OCI-M1 (cell line): ENCODE measurements at places on chromosomes 2 and 18.

DNA sequence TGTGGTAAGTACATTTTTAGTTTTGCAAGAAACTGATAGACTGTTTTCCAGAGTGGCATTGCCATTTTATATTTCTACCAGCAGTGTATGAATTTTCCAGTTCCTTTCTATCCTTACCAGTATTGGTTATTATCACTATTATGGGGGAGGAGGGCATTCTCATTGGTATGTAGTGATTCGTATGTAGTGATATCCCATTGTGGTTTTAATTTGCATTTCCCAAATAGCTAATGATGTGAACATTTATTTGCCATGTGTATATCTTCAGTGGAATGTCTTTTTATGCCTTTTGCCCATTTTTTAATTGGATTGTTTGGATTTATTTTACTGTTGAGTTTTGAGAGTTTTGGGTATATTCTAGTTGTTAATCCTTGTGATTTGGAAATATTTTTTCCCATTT is 16.9 kb downstream of the EIF5B start:
- no peak for DNase-seq

DNA sequence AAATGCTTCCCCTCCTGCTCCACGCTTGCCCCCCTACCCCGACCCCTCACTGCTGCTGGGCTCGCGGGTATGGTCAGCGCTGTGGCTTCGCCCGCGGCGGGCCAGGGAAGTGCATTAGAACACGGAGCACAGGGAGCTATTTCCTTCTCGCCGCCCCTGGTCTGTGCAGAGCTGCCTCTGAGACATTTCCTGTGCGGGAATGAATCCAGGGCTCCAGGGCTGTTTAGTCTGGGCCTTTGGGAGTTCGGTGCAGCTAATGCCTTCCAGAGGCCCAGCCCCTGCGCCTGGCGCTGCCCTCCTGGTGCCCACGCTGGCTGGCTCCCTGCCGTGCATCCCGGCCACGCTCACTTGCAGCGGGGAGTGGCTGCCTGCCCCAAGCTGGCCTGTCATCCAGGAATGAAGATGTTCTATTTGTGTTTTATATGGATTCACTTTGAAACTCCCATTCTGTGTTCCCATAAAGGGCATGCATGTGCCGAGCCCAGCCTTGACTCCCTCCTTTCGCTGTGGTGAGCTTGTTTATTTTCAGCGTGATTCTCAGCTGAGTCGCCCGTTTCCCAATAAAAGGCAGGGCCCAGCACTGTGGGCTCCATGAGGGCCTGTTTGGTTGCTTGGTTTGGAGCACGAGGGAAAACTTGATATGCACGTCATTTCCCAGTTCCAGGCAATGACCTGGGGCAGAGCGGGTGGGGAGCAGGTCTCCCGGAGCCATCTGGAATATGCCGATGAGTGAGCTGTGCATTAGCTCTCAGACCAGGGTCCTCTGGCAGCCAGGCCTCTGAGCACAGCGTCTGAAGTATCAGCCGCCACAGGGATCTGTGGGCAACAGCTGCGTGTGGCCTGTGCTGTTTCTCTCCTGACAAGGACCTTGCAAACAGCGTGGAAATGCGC is 42.7 kb downstream of the SH3RF3 start:
- DNase-seq = no peak

DNA sequence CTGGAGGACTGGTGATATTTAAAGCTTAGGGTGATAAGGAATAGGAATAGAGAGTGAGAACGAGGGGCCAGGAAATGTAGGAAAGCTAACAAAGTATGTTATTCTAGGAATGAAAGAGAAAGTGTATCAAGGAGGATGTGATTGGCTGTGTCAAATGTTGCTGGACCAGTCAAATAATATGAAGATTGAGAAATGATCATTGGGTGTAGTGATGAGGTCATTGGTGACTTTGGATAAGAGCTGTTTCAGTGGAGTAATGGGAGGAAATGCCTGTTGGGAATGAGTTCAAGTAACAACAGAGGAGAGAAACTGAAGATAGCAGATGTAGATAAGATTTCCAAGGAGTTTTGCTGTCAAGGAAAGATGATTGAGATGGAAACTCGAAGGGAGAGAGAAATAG is 74.4 kb downstream of the UBE2E3 start:
- DNase-seq = no peak

DNA sequence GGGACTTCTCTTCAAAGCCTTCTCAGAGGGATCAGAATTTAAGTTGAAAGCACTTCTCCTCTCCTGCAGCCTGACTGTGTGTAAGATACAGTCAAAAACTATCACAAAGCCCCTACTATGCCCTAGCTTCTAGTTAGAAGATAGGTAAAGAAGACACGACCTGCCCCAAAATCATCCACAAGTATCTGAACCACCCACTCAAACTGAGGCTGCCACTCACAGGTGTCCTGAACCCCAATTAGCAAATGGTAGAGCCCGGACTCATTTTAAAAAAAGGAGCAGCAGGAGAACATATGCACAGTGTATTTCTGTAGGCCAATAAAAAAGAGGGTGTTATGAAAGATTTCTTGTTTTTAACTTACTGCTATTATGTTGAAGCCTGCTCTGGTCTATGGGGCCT is 74.4 kb downstream of the ANKRD44 start:
- no peak for DNase-seq

- peak; percentile 13 for DNase-seq
Observed at GRCh38 chr18:31954349-31954748, 11.4 kb upstream of the TRAPPC8 start.

DNA sequence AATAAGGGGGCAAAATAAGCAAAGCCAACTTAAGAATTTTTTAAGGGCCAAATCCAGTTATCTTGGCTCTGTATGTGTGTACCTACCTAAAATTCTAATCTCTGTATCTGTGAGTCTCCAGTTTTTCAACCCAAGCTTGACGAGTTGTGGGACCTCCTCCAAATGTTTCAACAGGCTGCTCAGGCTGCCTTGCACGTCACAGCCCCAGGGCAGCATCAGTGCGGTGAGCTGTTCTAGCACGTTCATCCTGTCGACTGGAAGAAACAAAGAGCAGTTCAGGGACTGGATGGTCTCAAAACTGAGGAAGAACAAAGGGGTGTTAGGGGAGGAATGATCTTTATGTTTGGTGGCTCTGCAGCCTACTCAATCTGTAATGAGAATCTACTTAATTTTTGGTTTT is 29.4 kb downstream of the NLRC4 start:
- DNase-seq = no peak

DNA sequence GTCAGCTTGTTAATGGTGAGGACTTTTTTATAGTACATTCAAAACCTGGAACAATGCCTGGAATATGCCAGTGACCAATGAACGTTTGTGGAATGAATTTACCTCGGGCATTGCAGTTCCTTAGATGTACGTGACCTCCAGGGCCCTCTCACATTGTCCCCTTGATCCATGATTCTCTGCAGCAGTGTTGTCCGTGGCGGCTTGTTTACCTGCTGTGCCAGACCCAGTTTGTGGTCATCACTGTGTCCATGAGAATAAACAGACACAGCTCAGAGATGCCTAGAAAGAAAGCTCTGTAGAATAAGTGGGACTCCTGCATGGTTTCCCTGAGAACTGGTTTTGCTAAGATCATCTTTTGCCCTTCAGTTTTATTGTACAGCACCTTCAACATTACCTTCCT is 1132.2 kb downstream of the DPP10 start:
- DNase-seq = no peak

GRCh38 chr2:241803387-241804325 is 5.3 kb upstream of the NEU4 start:
- no peak for DNase-seq

GRCh38 chr2:12430407-12431133 is 286.2 kb upstream of the TRIB2 start:
- peak; percentile 78 for DNase-seq

DNA sequence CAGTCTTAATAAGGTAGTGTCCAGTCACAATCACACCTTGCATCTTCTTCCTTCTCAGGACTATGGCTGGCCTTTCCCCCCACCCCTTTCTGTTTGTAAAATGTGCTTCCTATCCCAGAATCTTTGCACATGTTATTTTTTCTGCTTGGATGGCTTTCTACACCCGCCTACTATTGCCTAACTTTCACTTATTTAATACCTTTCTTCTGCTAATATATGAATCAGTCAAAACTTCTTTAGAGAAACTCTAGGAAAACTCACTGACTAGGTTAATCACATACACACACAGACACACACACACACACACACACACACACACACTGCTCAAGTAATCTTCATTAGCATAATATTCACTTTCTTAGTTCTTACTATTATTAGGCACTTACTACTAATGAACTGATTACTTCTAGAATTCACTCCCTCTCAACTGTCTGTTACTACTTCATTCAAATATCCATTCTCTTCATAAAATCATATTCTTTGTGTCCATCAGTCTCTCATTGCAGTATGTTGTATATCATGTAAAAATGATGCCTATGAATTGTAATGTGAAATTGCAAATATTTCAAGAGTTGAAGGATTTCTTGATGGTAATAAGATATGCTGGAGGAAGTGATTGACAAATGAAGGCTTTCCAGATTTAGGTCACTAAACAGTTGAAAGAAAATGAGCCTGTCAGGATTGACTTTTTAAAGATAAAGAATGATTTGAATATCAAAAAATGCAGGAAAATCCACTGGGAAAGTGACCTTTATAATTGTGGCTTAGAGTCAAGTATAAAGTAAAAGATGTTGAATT is 51.2 kb downstream of the CLIP4 start:
- no peak for DNase-seq

GRCh38 chr18:21958707-21959450 is 210.5 kb upstream of the GATA6 start:
- DNase-seq = no peak

DNA sequence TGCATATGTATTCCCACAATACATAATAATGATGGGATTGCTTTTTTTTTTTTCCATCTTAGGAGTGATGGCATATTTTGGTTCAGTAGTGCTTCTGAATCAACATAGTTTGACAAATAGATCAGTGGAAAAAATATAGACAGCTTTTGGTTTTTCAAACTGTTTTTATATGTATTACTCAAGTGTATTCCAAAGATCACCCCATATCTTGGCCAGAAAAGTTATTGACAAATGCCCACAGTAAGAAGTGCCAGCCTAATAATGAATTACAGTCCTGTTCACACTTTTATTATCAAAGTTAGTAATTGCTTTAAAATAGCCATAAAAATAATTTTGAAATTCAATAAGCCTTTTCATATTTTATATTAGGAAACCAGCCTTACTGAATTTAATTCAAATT is 95.0 kb downstream of the TMEFF2 start:
- no peak for DNase-seq

DNA sequence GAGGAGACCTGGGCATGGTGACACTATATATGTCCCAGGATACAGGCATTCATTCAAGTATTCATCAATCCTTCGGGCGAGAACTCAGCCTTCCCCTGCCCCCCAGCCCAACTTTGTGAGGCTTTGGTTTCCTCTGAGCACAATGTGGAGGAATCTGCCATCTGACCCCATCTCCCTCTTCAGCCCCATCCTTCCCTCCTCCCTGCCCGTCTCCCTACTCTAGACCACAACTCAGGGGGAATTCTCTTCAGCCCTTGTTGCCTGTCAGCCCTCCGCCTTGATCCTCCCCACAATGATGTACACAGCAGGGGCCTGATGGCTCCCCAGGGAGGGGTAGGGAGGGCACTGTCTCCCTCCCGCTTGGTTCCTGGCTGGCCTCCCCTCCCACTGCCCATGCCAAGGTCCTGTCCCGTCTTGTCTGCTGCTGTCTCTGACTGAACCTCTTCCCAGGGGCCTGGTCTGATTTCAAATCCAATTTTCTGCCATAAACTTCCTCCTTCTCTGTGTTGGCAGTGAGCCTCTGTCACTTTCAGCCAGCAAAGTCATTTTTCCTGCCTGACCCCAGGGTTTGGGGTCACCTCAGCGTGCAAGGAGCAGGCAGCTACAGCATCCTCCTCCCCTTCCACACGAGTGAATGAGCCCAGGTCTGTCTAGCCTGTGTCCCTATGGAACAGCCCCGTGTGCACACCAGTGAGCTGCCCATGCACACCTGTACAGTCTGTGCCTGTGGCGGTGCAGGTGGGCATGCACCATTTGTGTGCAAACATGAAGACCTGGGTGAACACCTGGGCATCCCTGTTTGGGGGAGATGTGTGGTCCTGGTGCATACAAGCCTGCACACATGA is 197.3 kb downstream of the CELF4 start:
- DNase-seq = no peak

- DNase-seq = no peak
Observed at GRCh38 chr2:100660851-100661584, 98.2 kb downstream of the PDCL3 start.

DNA sequence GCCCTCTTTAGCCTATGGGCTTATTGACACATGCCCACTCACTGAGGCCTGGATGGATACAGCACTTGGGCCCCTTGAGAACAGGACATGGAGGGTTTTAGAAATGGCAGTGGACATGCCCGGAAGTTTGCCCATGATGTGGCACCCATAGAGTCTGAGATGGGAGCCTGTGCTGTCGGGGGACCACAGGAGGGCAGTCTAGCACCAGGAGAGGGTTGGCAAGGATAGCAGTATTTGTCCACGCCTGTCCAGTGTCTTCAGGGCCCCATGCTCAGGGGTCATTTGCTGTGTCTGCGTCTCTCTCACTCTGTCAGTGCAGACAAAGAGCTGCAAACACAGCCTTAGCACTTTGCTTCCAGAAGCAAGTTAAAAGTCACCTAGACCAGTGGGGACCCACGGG is 48.7 kb downstream of the IL1RL2 start:
- DNase-seq = peak; percentile 53

- no peak for DNase-seq
Observed at GRCh38 chr2:8563814-8564474, 117.9 kb upstream of the ID2 start.

DNA sequence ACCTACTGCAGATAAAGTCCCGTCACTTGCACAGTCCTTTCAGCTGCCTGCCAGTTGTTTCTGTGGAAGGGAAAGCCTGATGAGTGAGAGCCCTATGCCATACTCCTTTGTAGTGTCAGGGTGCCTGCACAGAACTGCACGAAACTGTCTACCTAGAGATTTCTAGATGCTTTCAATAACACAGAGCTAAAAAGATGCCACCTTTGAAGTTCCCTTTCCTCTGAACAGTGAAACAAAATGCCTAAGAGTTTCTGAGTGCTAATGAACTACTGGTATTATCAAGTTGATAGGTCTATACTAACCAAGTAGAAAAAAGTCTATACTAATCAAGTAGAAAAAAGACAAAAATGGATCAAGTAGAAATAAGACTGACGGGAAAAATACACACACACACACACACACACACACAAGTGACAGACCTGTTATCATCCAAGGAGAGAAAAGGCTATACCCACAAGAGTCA is 79.0 kb downstream of the TLK1 start:
- no peak for DNase-seq

- DNase-seq = no peak
Observed at GRCh38 chr2:161571051-161571429, 53.2 kb upstream of the SLC4A10 start.

- peak; percentile 37 for DNase-seq
Observed at GRCh38 chr2:150742094-150742493, 254.6 kb upstream of the RND3 start.
